ENCODE measurements at places on chromosomes 1 and 21.

DNA sequence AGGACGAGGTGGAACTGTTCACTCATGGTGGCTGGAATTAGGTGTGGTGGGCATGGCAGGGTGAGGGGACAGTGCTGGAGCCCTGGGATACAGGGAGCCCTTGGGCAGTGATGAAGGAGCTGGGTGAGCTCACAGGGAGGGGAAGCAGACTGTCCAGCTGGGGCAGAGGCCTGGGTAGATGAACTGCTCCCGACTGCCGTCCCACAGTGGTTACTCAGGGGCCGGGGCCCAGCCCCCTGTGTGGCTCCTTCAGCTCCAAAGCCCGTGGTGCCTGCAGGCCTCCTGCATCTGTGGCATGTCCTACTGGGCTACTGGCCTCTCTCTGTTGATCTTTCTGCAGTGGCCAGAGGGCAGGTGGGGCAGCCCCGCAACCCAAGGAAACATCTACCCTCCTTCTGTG is 661.1 kb downstream of the NPHP4 start:
- DNase-seq = no peak

DNA sequence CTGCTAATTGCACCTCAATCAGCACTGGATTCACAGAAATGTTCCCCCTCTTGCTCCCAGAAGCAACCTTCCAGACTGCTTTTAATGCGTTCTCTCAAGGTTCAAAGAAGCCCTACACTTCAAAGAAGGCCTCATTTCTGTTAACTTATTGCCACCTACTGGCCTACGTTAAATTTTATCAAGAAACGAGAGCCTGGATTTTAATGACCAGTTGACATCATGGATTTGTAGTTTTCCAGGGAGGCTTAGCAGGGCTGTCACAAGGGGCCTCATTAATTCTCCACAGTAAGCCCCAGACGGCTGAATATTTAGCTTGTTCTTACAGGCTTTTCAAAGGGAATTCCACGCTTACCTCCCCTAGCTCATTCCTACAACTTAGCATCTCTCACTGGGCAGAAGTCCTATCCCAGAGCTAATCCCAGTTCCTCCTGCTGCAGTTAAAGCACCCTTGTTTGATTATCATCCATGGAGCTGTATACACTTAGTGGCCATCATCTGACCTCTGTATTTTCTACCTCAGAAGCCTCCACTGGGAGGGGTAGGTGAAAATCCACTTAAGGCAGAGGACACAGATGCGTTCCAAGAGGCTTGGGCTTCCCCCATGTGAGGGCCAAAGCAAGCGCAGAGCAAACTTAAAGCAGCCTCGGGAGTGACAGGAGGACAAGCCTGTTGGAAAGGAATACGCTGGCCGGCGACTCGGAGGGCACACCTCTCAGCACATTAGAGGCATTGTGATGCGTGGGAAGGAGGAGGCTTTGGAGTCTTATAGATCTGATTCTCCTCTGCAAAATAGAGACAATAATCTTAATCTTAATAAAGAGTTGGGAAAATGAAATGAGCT is 32.2 kb upstream of the CYP4X1 start:
- DNase-seq = no peak

GRCh38 chr1:157626099-157626498 is 28.2 kb upstream of the FCRL4 start:
- DNase-seq = no peak

GRCh38 chr1:50724626-50725286 is 235.3 kb downstream of the FAF1 start:
- no peak for DNase-seq

DNA sequence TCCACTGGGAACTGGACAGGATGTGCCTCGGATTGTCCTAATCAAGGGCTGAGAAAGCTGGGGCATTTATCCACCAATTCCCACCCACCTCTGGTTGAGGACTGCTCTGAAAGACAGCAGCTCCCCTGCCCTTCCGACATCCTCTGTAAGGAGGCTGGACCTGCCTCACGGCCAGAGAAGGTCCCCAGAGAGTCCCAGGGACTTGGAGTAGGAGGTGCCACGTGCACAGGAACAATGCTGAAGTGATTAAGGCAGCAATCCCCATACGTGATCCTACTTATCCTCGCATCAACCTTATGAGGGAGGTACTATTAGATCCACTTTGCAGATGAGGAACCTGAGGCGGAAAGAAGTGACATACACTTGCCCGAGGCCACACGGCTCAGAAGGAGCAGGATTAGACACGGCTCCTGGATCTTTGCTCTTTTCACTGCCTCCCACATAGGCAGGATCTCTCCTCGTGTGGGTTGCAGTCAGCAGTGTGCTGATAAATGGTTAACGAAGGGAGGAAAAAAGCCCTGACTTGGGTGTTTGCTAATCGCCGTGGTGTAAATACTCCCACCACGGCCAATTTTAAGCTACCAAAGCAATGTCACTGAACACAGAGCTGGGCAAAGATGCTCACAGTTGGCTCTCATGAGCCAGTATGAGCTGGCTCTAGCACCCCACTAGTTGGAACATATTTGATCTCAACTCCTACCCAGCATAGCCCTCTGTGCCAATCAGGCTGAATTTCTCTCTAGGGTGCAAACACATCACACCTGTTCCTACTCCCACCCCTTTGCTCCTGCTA is 18.6 kb upstream of the LDLRAP1 start:
- DNase-seq = no peak

- no peak for DNase-seq
Observed at GRCh38 chr1:11590395-11590794, 63.8 kb downstream of the FBXO2 start.

- DNase-seq = no peak
Observed at GRCh38 chr1:166947398-166948043, 27.8 kb downstream of the ILDR2 start.

DNA sequence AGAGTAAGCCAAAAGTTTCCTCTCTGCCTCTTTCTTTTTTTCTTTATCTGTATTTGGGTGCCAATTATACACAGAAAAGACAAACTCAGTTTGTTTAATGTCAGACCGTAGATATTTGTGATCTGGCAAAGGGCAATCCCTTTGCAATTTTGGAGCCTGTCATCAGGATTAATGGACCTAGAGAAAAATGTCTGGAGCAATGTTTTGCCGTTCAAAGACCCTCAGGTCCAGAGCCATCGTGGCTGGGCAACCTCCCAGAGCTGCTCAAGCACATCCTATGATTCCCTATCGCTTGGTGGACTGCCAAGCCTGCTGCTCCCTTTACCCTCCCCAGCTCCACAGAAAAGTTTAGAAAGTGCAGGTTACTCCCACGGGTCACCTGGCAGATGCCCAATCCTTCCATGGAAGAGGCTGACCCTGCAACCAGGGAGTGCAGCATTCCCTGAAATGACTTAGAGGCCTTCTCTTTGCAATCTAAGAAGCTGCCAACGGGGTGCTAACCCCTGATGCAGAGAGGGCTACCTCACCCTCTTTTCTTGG is 112.5 kb upstream of the NGF start:
- DNase-seq = no peak

DNA sequence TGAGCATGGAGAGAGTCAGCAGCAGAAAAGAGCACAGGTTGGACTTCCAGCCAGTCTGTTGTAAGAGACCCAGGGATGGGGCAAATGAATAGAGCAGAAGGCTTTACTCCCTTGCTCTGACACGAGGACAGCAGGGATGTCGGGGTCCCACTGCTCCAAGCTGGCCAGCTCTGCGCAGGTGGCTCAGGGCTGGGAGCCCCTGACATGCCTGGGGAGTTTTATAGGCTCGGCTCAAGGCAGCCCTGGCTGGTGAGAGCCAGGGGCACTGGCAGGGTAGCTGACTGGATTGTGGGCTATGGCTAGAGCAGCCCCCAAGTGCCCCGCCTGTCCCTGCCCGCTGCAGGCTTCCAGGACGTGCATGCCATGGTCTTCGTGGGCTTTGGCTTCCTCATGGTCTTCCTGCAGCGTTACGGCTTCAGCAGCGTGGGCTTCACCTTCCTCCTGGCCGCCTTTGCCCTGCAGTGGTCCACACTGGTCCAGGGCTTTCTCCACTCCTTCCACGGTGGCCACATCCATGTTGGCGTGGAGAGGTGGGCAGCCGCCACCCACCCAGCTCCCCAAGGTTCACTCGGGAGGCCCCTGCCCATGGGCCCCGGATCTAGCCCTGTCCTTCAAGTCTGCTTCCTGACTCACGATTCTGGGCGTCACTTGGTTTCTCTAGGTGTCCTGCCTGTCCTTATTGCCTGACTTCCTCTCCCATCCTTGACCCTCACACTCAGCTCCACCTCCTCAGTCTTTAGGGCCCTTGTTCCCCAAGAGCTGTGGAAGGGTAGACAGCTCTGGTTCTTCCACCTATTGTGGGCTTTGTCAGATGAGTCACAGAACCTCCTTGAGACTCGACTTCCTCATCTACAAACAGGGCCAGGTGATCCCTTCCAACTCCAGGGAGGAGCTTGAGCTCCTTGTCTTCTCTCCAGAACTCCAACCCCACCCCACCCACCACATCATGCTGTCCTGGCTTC is 8.2 kb downstream of the RHBG start:
- DNase-seq = no peak

DNA sequence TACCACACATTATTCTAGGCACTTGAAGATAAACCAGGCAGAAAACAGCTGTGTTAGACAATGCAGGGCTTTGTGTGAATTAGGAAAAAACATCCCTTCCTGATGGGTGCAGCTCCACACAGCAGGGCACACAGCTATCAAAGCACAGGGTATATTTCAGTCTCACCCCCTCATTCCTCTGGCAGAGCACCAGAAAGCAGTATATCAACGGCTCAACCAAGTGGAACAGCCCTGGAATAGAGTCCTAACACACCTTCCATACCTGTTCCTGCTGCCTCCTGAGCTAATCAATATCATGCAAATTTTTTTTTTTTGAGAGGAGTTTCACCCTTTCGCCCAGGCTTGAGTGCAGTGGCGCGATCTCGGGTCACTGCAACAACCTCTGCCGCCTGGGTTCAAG is 32.1 kb downstream of the LYST start:
- no peak for DNase-seq

DNA sequence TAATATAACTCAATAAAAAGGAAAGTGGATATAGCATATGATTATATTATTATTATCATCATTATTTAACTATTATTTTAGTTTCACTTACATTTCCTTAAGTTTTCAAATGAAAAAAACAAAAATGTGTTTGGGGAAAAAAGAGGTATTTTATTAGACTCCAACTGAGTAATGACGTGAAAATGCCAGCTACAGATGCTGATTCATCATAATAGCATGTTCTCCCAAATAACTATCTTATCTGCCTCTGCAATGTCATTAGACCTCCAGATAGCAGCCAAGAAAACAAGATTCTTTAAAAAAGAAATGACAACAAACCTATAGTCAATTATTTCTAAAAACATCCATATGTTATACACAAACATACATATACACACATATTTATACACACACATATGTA is 1071.9 kb upstream of the TMPRSS15 start:
- no peak for DNase-seq

DNA sequence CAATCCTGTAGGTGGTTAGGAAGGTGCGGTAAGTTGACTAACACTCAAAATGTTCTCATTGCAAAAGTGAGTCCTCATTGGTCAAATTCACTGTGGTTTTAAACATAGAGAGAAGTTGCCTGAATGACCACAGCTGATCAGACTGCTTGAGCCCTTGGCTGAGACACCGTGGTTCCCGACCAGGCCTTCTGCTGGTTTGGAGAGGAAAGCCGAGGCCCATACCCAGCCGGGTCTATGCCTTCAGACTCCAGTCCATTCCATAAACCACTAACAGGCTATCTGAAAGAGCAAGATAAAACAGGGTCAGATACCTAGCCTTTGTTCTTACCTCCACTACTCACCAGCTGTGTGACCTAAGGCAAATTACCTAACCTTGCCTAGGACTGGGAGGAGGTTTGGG is 133.9 kb downstream of the LMX1A start:
- no peak for DNase-seq

GRCh38 chr1:224068458-224069072 is 45.3 kb upstream of the FBXO28 start:
- DNase-seq = no peak

GRCh38 chr1:63119575-63120155 is 202.7 kb upstream of the FOXD3 start:
- no peak for DNase-seq

DNA sequence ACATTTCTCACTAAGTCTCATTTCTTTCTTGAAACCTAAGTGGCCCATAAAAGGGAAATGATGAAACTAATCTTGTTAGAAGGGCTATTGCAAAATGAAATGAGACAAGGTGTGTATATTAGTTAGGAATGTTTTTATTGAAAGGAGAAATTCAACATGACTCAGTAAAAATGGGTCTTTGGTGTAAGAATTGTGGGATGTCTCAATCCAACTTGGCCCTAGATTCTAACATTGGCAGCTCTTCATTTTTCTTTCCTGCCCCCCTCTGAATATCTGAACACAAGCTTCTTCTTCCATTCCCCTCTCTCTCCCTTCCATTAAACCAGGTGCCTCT is 26.8 kb upstream of the TARBP1 start:
- no peak for DNase-seq

GRCh38 chr1:74463333-74463988 is 49.0 kb downstream of the LRRC53 start:
- DNase-seq = peak; percentile 11

DNA sequence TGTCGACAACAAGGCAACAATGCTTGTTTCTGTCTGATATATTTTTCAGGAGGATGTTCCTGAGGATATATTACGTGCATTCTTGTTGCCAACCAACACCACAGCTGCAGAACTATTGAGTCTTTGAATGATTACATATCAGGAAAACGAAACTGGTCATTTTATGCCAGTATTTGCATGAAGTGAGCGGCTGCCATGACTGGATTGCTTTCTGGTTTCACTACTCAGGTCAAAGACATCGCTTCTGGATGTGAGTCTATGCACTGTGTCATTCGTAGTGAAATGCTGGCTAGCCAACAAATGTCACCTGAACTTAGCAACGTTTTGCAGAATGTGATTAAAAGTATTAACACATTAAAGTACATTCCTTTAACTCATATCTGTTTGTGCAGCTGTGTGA is 35.8 kb upstream of the OLFM3 start:
- no peak for DNase-seq

DNA sequence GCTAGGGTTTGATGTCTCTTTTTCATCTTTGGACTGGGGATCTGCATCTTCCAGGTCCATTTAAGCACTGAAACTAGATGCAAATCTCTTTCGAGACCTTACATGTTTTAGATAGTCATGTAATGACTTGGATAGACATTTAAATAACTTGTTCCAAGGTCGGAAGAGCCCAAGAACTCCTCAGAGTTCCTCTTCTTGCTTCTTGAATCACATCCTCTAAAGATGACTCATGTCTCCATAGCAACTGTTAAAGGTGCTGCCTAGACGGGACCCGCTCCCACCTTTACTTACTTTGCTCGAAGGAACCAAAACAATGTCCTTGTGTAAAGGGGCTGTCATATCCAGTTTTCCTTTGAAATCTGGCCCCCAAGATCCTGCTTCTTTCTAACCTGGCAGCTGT is 130.0 kb downstream of the EDEM3 start:
- DNase-seq = no peak

All from T-helper 2 cell (primary cell).